ENCODE measurements at places on chromosomes 1 and 21.

GRCh38 chr1:240199758-240200645 lies 108.3 kb downstream of the FMN2 start:
- no peak for DNase-seq

GRCh38 chr1:65979136-65980044 lies 186.7 kb downstream of the PDE4B start:
- no peak for DNase-seq

- DNase-seq, result no peak
These were observed 4.0 kb downstream of the STPG1 start for GRCh38 chr1:24409535-24409934.

GRCh38 chr1:112244131-112244530 lies 151.9 kb upstream of the CTTNBP2NL start:
- no peak for DNase-seq

DNA sequence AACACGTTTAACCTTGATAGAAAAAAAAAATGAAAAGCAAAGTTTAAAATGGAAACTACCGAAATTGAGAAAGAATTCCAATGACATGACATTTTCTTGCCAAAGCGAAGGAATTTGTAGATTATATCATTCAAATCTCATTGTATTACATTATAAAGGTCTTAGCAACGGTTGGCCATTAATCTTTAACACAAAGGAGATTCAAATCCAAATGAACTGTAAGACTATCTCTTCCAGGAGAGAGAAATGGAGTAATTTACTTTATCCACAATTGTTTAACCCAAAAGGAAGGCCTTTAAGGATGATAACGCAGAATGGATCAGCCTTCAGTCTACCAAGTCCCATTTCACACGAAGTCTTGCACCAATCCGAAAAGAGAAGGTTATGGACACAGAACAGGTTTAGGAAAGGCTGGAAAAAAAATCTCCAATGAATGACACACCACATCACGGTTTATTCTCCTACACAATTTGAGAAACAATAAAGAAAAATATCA lies 1.5 kb downstream of the ENAH start:
- no peak for DNase-seq

- no peak for DNase-seq
These were observed 47.7 kb downstream of the BRINP3 start for GRCh38 chr1:190429932-190430331.
